ENCODE measurements at places on chromosomes 16 and 17.

GRCh38 chr16:2692948-2693651 is 10.8 kb downstream of the KCTD5 start:
- peak; percentile 46 for DNase-seq

DNA sequence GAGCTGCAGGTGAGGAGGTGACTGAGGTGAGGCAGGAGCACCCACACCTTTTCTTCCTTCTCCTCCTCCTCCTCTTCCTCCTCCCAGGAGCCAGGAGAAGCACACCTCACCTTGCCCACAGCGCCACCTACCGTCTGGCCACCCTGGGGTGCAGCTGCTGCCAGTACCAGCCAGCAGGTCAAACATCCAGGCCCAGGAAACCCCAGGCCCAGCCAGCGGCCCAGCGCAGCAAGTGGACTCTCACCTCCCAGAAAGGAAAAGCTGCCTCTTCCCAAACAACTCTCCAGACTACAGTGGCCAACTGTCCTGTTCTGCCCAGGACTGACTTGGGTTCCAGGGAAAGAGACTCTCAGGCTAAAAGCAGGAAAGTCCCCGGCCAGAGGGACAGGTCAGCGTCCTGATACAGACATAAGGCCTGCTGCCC is 22.7 kb downstream of the PEMT start:
- DNase-seq = peak; percentile 5

- no peak for DNase-seq
Measured at GRCh38 chr16:89423681-89424260, 66.6 kb downstream of the ANKRD11 start.

DNA sequence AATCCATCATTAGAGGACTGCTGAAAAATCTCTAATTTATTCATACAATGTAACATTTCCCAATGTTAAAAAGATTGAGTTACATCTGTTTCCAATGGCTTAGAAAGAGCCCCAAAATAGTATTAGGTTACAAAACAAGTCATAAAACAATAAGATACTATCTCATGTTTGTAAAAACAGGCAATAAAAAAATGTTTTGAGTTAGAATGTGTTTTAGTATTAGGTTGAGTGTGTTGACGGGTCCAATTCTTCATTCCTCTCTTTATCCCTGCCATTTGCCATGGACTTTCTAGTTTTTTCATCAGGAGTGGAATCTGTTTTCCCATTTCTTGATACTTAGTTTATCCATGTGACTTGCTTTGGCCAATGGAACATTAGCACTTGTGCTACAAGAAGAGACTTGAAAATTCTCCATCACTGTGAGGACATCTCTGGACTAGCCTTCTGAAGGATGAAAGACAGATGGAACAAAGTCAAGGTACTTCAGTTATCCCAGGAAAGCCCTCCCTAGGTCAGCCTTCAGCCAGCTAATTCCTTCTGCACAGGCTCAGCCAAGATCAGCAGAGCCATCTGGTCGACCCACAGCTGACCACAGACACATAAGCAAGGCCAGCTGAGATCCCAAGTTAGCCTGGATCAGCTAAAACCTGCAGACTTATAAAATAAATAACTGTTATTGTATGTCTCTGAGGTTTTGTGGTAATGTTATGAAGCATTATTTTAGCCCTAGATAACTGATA is 83.3 kb downstream of the HS3ST3A1 start:
- no peak for DNase-seq

GRCh38 chr17:15175356-15175755 is 89.8 kb downstream of the PMP22 start:
- no peak for DNase-seq

- no peak for DNase-seq
Measured at GRCh38 chr17:78391843-78392242, 13.4 kb downstream of the PGS1 start.

GRCh38 chr17:50209472-50210239 is 8.2 kb upstream of the COL1A1 start:
- no peak for DNase-seq

- DNase-seq = no peak
Measured at GRCh38 chr16:10987361-10988163, 43.2 kb downstream of the CLEC16A start.

DNA sequence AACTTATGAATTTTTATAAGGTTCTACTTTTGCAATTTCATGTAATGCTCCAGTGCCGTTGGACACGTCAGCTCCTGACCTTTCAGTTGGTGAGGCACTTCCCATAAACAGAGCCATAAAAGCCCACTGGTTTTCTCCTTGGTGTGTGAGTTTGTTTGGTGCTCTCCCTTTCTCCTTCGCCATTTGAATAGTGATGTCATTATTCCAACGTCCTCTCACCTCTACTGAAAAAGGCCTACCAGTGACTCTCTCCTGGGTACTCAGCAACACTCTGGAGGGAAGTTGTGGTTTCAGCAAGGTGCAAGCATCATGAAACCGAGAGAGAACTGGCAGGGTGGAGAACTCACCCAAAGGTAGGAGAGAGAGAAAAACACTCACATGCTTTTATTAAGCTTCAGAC is 29.6 kb upstream of the HNF1B start:
- DNase-seq = no peak
